ENCODE measurements at places on chromosomes 12 and 14.
A peak's percentile ranks its signal among the peaks of the same experiment; 100 is the strongest.

- no peak for DNase-seq
Measured at GRCh38 chr12:1591543-1591942, 2.8 kb downstream of the FBXL14 start.

DNA sequence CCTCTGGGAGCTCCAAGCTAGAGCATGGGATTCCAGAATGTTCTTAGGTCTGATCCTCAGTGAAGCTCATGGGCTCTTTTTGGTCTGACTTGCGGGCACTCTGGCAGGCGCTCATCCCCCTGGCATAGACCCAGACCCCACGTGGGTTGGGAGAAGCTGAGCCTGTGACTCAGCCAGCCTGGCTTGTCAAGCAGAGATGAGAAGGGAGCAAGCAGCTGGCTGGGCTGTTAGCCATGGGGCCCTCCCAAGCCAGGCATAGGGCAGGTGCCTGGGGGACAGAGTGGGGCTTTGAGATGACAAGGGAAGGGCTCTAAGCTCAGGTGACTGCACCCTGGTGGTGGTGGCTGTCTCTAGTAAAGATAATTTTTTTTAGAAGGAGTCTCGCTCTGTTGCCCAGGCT, 80.3 kb upstream of the NOS1 start:
- no peak for DNase-seq

DNA sequence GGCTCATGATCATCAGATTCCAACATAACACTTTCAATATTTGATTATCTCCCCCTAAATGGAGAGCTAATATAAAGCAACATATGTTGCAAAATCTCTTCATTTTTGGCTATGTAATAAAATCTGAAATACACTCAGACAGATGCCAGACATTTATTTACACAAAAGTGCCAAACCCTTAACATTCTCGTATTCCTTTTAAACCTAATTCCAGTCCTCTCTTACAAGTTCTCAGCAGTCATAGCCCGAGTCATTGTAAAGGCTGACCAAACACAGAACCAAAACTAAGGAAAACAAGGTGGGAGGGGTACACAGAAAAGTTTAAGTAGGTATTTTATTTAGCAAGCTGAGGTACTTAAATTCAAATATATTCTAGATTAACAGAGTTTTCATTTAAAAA, 81.4 kb downstream of the LRP6 start:
- DNase-seq: no peak

GRCh38 chr12:65853489-65854157, 29.3 kb downstream of the HMGA2 start:
- DNase-seq: no peak

DNA sequence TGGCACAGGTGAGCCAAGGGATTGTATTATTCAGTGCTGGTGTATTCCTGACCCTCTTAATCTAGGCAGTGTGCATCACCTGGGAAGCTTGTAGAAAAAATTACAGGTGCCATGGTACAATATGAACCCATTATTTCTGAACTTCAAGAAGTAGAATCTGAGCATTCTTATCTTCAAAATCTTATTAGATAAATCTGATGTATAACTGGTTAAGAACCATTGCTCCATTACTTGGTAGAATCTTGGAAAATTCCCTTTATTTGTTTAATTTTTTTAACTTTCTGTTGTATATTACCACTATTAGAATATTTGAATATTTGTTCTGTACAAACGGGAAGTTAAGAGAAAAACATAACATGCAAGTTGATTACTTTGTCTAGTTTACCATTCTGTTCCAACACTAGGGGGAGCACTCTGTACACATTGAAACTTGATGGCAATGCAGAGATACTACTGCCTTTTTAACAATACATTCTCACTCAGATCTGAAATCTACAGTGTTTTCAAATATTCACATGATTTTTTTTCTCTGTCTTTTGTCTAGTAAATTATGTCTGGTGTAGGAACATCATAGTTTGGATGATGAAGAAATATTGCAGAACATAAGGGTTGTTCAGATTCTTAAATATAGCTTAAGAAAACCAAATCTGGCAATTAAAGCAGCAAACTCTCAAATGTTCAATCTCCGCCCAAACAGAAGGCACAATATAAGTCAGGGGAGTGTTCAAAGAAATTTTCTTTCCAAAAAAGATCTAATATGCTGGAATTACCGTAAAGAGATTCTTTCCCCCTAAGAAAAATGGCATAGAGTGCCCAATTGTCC, 196.6 kb downstream of the PCNX1 start:
- no peak for DNase-seq

DNA sequence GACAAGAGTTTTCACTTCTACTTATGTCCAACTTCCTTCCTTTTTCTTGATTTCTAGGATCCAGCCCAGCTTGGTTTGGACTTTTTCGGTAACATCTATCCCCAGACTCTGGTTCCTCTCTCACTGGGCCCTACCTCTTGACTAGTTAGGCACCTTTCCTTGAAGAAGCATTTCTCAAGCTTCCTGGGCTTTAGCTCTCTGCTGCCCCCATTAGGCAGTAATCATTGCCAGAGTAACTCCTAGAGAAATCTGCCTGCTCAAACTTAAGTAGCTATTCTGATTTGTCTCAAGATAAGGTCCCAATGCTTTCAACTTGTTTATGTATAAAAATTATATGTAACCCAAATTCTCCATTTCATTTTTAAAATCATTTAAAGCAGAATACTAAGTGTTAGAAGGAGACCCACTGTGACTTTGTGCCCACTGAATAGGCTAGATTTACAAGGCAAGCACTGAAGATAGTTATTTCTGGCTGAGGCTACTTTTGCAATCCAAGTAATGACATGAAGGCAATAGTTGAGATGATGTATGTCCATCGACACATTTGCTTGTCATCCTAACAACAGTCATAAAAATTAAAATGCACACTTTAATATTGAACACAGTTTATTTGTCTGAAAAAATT, 275.0 kb upstream of the G2E3 start:
- peak; percentile 15 for DNase-seq

DNA sequence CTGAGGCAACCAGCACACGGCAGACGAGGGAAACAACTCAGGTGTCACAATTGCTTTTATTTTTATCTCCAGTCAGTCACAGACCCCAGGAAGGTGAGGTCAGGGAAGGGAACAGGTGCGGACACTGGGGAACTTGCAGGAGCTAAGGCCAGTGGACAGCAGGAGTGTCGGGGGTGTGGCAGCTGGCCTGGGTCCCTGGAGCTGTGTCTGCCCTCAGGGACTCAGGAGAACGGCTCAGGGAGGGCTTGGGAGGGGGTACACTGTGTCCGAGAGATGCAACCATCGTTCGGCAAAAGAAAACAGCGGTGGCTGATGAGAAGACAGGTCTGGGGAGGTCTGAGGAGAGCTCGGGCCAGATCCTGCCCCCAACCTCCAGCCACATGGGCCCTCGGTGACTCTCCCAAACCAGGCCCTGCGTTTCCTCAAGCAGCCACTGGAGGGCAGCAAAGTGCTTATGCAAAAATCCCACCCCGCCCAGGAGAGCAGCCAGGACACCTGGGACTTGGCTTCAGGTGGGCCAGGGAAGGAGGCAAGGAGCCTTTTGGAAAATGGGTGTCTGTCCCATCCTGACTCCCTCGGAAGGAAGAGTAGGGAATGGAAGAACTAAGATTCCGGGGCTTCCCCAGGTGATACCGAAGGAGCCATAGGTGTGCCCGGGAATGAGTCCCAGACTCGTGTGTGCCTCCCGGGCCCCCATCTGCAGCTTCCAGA, 24.1 kb upstream of the BCDIN3D start:
- peak; percentile 85 for DNase-seq

- DNase-seq: no peak
Measured at GRCh38 chr12:71492604-71493003, 53.0 kb downstream of the LGR5 start.
